Left kidney (tissue), 8 donors: ENCODE measurements at places on chromosomes 5 and 9. TPM values are rescaled to one million over a fixed set of nuclear protein-coding genes. Genes with fewer than 3 reads are reported as not detected.
A peak's percentile ranks its signal among the peaks of the same experiment; 100 is the strongest.

DNA sequence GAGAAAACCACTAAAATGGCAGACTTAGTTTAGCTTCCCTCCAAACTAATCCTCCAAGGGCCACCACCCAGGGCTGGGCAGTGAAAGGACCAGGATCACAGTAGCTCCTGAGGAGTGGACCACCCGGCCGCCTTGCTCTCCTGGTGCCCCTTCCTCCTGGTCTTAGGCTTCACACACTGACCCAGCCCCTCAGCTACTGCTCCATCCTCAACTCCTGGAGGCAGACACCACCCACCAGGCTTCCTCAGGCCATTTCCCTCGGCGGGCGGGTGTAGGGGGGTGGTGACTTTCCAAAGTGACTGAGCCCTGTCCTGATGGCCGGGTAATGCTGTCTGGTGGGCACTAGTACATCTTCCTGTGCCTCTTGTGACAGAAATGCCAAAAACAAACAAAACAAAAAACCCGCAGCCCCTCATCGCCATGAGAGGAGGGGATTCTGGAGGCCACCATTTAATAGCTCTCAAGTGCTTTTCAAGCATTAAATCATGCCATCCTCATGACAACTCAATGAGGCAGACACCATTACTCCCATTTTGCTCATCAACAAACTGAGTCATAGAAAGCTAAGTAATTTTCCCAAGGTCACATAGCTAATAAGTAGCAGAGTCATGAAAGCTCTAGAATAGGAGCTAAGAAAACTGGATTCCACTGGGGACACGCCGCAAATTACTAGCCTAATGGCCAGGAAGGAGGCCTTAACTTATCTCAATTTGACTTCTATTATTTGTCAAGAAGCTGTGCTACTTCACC lies 91.3 kb upstream of the LRRTM2 start:
- no peak for DNase-seq

PCDHB14 gene
- polyA plus RNA-seq = 11.3 TPM

- DNase-seq = no peak
Measured at GRCh38 chr5:138566792-138567191, 8.4 kb downstream of the HSPA9 start.

DNA sequence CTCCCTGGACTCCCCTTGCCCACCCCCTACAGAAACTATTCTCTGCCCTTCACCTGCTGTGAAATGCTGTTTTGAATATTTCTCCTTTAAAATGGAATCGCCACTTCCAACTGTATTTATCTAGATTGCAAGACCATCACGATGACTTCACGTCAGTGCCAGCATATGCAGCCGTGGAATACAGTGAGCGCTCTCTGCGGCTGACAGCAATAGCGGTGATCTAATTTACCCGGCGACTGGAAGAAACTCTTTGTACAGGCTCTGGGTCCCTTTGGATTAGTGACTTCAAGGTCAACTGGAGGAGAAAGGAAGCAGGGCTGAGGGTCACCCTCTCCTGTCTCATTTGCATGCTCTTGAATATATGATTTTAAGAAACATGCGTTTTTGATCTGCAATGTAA lies 192.0 kb downstream of the IRX1 start:
- DNase-seq = no peak

IL13 gene
- 0.08 TPM for polyA plus RNA-seq

GRCh38 chr9:38227061-38227540 lies 158.1 kb upstream of the SHB start:
- DNase-seq = peak; percentile 81

OR2V2 gene
- polyA plus RNA-seq = 0.03 TPM

NIM1K gene
- polyA plus RNA-seq = 0.43 TPM

GRCh38 chr9:130914417-130915095 lies 17.9 kb upstream of the QRFP start:
- no peak for DNase-seq

- DNase-seq = no peak
Measured at GRCh38 chr5:160272264-160272663, 40.1 kb downstream of the CCNJL start.

- no peak for DNase-seq
Measured at GRCh38 chr9:109251080-109251775, 69.6 kb downstream of the EPB41L4B start.

MTREX gene
- 110 TPM for polyA plus RNA-seq

DNA sequence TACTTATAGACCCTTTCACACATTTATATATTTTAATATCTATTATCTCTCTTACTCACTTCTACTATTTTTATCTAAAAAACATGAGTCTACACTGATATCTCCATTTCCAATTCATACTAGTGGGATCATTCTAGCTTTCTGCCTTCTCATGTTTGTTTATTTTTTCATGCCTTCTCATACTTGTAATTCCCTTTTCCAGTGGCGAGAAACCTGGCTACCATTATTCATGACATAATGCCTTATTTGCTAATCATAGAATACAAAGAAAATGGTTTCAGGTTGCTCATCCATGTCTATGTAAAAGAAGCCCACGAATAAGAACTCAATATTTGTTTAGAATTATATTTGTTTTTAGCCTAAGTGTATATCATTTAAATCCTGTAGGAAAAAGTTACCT lies 232.7 kb upstream of the ACTBL2 start:
- no peak for DNase-seq

DNA sequence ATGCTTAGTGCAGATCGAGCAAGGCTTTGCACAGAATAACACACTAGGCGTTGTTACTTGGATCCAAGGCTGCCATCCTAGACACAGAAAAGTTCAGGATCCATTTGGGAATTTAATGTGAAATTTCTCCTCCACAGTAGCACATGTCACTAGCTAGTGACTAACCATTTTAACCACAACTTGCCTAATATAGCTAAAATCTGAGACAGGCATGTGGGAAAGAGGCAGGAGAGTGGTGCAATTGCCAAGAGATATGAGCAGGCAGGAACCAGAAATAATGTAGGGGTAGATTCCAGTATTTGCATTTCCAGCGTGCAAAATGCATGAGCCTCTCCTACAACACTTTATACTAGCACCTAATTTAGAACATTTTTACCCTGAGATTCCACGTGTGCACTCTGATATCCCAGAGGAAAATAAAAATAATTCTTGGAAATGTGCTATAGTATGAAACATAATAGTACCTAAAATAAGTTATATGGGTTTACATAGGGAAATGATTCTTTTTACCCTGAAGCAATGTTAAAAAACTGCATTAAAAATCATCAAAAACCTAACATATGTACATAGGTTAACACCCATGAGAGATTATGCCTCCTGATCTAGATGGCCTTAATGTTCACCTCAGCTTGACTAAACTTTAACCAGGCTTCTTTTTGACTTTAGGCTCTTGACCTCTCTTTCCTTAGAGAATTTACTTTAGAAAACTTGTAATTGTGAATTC lies 1230.6 kb upstream of the NUDT12 start:
- no peak for DNase-seq

DNA sequence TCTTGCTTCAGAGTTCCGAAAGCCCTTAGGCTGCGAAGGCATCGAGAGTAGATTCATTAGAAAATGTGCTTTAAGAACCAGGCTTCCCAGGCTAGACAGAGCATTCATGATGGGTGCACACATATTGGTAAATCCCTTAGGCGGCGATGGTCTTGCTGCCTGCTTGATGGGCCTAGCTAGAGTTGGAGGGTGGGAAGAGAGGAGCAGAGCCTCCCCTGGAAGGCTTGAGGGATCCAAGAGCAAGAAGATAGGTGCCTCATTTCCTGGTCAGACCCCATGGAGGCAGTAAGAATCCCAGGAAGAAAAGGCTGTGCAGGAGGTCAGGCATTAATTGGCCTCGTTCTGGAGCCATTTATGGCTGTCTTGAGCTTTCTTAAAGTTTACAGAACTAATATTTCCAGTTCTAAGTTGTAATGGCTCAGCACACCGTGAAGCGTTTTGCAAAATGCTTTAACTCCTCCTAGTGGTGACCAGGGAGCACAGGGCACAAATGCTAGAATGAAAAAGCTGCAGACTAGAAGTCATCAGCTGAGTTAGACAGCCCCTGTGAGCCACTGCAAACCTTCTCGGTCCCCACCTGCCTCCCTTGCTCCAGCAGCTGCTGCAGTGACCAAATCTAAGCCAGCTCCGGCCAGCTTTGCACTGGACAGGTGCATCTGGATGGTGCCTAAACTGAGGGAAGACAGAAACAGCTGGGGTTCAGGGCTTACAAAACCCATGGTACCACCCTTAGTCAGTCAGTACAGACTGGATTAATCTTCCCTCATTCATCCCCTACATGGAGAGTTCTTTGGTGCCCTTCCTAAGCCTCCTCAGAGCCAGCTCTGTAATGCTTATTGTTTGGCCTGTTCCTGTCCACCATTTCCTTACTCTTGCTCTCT lies 14.7 kb downstream of the SLC45A2 start:
- DNase-seq = peak; percentile 35

- DNase-seq = no peak
Measured at GRCh38 chr5:150227036-150227435, 37.2 kb downstream of the SLC6A7 start.

CBY3 gene
- 0.30 TPM for polyA plus RNA-seq

- no peak for DNase-seq
Measured at GRCh38 chr5:74895906-74896305, 29.7 kb upstream of the FAM169A start.

- no peak for DNase-seq
Measured at GRCh38 chr5:19713740-19714139, 274.3 kb downstream of the CDH18 start.

DNA sequence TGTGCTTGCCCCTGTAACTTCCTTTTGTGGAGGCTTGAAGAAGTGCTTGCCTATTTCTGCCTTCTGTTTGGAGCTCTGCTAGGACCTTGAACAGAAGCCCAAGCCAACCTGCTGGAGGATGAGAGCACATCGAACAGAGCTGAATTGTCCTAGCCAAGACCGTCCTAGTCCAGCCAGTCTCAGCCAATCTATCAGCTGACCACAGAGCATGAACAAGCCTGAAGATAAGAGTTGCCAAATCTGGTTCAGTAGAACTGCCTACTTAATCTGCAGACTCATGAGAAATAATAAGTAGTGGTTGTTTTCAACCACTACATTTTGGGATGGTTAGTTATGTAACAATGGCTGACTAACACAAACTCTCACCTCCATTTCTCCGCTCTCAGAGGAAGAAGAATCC lies 4.4 kb upstream of the SNX2 start:
- DNase-seq = no peak

DNA sequence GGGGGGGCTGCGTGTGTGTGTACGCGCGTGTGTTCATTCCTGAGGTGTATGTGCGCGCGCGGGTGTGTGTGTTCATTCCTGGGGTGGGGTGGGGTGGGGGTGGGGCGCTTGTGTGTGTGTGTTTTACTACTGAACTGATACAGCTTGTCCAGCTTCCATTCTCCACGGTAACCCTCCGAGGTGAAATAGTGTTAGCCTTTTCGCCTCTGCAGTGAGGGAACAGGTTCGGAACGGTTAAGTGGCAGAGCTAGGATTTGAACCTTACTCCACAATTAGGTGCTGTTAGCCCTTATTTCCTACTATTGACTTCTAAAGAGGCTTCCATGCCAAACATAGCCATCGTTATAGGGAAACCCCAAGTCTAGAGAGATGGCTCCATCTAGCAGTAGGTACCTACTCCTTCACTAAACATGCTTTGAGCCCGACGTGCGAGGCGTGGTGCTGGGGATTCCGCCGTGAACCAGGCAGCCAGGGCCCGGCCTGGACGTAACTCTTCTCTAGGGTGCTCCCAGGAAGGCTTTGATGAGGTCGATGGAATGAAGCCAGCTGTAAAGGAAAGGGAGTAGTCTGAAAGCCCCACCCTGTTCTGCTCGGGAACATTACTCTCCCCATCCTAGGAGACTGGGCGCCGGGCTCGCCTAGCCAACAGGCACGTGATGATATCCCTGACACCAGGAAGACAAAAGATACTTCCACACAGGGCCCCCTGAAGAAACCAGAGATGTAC lies 782 bp upstream of the SKP1 start:
- peak; percentile 45 for DNase-seq

DNA sequence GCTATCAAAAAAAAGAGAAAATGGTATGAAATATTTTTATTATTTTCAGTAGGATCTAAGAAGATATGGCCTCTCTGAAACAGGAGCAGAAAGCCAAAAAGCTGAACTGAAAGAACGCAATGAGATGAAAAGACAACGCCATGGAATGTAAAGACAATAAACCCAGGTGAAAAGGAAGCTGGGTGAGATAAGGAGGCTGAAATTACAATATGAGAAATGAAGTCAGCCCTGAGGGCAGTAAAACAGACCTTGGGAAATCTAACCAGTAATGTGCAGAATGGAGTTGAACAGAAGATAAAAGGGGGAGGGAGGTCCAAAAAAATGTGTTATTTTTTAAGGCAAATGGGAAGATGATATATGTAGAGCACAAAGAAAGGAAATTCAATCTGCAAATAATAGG lies 265.3 kb downstream of the ENC1 start:
- DNase-seq = no peak

- no peak for DNase-seq
Measured at GRCh38 chr9:129761901-129762369, 9.1 kb upstream of the PTGES start.

- DNase-seq = no peak
Measured at GRCh38 chr5:167348251-167348926, 943.1 kb upstream of the WWC1 start.

- no peak for DNase-seq
Measured at GRCh38 chr5:190366-191035, 794 bp upstream of the LRRC14B start.

GRCh38 chr9:122370869-122371755 lies at the start of gene PTGS1:
TSS of gene PTGS1 (plus strand) at chr9:122371024. CDS start at chr9:122371085, 61 bp downstream.
- DNase-seq = peak; percentile 21

GDNF gene
- polyA plus RNA-seq = 17.5 TPM

HK3 gene
- 0.18 TPM for polyA plus RNA-seq

GRCh38 chr9:117307701-117308100 lies 107.2 kb downstream of the ASTN2 start:
- no peak for DNase-seq

GRCh38 chr5:81895307-81895706 lies 76.5 kb upstream of the ATG10 start:
- no peak for DNase-seq

CNOT8 gene
- polyA plus RNA-seq = 85.9 TPM

GRCh38 chr5:133116601-133117000 lies 64.8 kb downstream of the HSPA4 start:
- no peak for DNase-seq

DNA sequence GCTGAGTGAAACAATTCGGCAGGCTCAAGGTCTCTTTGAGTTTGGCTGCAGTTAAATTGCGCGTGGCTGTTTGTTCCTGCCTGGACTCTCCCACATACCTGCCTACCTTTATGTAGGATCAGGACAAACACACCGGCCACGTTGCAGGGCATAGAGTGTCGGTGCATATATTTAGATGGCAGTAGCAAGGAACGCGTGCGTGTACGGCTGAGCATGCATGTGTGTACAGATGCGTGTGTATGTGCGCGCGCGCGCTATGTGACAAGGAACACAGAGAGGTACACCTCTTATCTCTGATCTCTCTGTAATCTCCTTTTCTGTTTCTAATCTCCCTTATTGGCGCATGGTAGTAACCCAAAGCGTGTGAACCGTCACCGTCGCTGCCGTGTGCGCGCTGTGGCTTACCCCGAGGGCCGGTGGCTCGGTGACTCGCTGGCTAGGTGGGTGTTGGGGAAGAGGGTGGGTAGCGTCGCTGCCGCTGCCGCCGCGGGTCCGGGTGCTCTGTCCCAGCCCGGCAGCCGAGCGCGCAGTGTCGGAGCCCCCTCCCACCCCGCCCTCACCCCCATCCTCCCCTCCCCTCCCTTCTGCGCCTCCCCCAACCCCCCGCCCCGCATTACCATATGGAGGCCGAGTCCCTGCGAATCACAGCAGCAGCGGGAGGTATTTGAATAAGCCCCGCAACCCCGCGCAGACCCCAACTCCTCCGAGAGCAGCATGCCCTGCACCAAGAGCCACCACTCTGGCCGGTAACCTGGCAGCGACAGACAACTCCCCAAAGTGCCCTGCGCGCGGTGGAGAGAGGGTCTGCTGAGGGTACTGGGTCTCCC lies 204.8 kb downstream of the MEF2C start:
- DNase-seq = no peak

INSL6 gene
- polyA plus RNA-seq = 0.60 TPM

ZNF618 gene
- polyA plus RNA-seq = 47.9 TPM

GRCh38 chr9:121271368-121272341 lies 3.7 kb downstream of the GSN start:
- no peak for DNase-seq

SPAAR gene
- 1.4 TPM for polyA plus RNA-seq
